Urothelium cell line (cell line): ENCODE measurements at places on chromosomes 3 and 15.

DNA sequence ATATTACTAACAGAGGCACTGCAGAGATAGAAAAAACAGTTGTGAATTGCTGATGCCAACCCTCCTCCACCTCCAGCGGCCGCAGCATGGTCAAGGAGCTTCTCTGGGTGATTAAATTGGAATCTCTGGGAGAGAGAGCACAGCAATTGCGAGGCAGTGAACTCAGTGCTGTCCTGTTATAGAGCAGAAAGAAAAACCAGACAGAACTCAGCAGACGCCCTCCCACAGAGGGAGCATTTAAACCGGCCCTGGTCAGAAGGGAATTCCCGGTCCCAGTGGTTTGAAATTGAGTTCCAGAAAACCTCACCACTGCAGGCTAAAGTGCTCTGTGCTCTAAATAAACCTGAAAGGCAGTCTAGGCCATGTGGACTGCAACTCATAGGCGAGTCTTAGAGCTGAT, 175.4 kb downstream of the SQOR start:
- no peak for DNase-seq

DNA sequence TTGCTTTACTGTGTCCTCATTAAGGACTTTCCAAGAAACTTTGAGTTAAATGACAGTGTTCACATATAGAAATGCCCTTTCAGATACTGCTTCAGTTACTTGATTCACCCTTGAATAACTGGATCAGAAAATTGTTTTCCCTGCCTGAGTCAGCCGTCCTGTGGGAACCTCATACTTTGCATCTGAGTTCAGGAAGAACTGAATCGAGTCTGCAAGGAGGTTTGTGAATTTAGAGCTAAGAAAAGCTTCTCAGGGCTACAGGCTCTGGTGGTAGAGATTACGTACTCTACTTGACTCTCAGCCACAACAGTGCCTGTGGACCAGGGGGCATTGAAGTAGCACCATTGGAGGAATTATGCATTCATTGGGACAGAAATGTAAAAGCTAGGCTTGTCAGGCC, 252.4 kb upstream of the C2CD4B start:
- DNase-seq = no peak

- no peak for DNase-seq
Measured at GRCh38 chr3:38114052-38114874, 22.7 kb downstream of the ACAA1 start.

GRCh38 chr3:20396335-20396734, 210.3 kb upstream of the SGO1 start:
- no peak for DNase-seq

- no peak for DNase-seq
Measured at GRCh38 chr15:95296643-95297042, 1033.9 kb upstream of the NR2F2 start.

- no peak for DNase-seq
Measured at GRCh38 chr15:64247535-64247905, 84.7 kb upstream of the PPIB start.

- no peak for DNase-seq
Measured at GRCh38 chr15:73578026-73578425, 55.2 kb downstream of the NPTN start.

GRCh38 chr15:71103102-71103676, 12.1 kb upstream of the THSD4 start:
- peak; percentile 56 for DNase-seq

- DNase-seq = no peak
Measured at GRCh38 chr3:134802428-134803050, 7.5 kb downstream of the EPHB1 start.

GRCh38 chr3:119069725-119070124, 35.1 kb upstream of the IGSF11 start:
- DNase-seq = no peak
